ENCODE measurements at places on chromosomes 6 and 20.

DNA sequence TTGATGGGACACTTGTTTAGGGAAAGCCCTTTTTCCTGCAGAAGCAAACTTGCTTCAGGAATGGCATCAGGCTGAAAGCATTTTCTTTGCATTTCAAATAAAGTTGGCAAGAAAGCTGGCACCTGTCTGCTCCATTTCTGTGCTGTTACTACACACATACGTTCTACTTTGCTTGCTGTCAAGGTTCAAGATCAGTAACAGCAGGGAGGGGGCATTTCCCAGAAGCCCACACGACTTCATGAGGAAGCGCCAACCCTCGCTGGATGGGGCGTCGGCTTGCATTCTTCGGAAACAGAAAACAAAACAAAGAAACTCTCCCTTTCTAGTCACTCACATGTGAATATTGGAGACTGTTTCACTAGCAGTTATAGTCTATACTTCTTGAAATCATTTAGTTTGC, 46.4 kb downstream of the AKAP12 start:
- DNase-seq: no peak

GRCh38 chr20:30484749-30485070, 772.8 kb upstream of the DEFB115 start:
- no peak for DNase-seq

GRCh38 chr6:11404081-11404480, 133.5 kb upstream of the TMEM170B start:
- DNase-seq: no peak

- DNase-seq: no peak
These were observed 180.9 kb downstream of the MBOAT1 start for GRCh38 chr6:20031342-20031741.

DNA sequence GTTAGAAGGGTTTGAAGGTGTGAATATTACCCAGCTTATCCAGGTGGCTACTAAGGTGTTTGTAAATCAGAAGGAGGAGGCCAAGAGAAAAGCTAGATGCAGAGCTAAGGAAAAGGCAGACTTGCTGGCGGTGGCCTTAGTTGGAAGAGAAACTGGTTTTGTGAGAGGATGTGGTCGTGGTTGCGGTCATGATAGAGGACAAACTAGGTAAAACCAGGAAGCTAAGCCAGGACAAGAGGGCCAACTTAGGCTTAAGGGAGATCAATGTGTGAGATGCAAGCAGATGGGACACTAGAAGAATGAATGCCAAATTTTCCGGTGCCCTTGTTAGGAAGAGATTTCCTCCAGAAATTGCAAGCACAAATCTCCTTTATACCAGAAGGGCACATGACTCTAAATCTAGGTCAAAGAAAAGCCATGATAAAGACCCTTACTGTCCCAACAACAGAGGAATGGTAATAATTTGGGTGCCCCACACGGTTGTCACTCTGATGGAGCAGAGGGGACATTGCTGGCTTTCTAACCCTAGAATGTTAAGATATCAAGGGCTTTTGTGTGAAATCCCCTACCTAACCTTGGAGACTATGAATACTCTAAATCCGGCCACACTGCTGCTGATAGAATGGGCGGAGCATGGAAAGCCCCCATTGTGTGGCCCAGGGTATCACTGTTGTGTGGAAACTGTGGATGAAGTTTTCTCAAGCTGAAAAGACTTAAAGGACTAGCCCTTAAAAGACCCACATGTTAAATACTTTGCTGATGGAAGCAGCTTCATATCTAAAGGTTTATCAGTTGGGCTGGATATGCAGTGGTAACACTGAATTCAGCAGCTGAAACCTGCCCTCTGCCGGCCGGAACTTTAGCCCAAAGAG, 7.8 kb downstream of the IL22RA2 start:
- peak; percentile 49 for DNase-seq

- DNase-seq: no peak
These were observed 201.3 kb upstream of the BTBD3 start for GRCh38 chr20:11716239-11716944.

- no peak for DNase-seq
These were observed 316.1 kb downstream of the UTRN start for GRCh38 chr6:144601221-144601620.

DNA sequence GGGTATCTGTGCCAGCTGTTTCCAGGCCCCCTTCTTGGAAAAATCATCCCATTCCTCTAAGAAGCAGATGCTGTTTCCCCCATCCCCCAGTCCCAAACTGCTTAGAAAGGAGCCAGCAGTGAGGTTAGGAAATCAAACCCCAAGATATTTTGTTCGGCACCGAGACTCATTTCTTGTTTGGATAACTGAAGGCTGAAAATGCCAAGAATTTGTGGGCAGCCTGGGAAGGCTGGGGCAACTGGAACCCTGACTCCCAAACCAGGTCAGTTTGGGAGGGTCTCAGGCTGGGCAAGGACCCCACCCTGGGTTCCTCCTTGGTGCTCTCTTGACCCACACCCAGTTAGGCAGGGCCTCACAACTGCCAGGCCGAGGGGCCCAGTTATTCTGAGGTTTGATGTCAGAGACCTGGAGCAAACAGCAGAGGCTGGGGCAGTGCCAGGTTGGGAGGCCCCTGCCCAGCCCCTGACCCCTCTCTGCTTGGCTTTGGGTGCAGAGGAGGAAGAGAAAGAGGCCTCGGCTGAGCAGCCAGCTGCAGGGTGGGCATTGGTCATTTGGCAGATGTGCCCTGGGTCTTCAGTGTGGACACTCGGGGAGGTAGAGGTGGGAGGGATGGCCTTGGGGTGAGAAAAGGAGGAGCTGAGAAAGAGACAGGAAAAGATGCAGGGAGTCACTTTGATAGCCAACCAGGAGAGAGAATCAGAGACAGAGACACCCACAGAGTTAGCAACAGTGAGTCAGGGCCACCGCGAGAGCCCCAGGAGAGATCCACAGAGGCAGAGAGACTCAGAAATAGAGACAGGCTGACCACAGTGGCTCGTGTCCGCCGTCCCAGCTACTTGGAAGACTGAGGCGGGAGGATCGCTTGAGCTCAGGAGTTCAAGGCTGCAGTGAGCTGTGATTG, 5.0 kb downstream of the ANGPT4 start:
- DNase-seq: no peak

DNA sequence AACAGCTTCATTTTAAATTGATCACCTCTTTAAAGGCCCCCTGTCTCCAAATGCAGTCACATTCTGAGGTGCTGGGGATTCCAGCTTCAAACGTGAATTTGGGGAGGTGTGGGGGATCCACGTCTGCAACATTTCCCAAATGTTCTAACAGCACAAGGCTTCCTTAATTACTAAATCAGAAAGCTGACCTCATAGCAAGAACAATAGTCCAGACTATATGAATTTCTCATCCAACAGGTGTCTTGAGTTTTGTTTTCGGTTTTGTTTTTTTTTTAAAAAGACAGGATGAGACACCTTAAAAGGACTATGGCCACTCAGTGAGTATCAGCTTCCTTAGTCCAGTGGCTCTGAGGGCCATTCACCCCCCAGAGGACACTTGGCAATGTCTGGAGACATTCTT, 11.5 kb downstream of the ATP9A start:
- DNase-seq: no peak

- DNase-seq: no peak
These were observed 34.9 kb upstream of the HECA start for GRCh38 chr6:139099984-139100383.

- DNase-seq: no peak
These were observed 198.0 kb downstream of the RNF144B start for GRCh38 chr6:18585032-18585573.

DNA sequence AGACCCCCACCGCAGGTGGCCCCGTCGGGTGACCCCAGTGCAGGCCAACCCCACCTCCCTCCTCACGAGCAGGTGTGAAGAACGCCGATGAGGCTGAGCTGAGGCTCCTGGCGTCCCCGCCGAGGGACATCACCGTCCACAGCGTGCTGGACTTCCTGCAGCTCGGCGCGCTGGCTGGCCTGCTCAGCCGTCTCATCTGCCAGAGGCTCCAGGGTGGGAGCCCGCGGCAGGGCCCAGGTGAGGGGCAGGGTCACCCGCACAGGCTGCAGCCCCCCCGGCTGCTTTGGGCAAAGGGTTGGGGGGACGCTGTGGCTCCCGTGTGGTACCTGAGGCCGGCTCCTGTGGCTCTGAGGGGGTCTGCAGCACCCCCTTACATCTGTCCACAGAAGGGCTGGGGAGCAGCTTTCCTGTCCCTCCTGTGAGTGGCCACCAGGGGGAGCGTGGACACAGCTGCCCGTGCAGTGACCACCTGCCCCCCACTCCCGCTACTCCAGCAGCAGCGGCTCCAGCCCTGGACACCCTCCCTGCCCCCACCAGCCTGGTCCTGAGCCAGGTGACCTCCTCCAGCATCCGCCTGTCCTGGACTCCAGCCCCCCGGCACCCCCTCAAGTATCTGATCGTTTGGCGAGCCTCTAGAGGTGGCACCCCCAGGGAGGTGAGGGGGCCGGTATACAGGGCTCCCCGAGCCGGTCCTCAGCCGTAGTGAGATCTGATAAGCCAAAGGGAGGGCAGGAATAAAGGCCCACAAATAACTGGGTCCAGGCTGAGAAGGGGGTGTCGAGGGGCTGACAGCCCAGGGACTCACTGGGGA, 16.5 kb downstream of the COL20A1 start:
- DNase-seq: peak; percentile 42

DNA sequence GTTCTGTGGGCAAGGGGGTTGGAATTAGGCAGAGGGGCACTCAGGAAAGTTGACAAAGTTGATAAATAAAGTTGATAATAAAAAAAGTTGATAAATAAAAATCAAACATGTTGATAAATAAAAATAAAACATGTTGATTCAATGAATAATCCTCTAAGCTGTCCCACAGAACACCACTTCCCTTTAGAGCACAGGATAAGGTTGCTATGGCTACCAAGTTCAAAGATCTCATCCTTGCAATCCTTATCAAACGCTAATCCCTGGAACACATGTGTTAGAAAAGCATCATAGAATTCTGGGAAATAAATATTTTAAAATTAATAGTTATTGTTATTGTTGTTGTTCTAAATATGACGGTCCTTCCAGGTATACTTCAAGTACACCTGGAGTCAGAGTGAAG, 33.9 kb downstream of the MBOAT1 start:
- DNase-seq: no peak

DNA sequence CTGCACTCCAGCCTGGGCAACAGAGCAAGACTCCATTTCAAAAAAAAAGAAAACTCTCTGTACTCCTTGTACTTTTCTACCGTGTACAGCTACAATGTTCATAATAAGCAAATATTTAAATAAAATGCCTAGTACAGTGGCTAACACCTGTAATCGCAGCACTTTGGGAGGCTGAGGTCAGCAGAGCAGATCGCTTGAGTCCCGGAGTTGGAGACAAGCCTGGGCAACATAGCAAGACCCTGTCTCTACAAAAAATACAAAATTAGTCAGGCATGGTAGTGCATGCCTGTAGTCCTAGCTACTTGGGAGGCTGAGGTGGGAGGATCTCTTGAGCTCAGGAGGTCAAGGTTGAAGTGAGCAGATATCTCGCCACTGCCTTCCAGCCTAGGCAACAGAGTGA, 5.7 kb downstream of the NAPB start:
- no peak for DNase-seq

DNA sequence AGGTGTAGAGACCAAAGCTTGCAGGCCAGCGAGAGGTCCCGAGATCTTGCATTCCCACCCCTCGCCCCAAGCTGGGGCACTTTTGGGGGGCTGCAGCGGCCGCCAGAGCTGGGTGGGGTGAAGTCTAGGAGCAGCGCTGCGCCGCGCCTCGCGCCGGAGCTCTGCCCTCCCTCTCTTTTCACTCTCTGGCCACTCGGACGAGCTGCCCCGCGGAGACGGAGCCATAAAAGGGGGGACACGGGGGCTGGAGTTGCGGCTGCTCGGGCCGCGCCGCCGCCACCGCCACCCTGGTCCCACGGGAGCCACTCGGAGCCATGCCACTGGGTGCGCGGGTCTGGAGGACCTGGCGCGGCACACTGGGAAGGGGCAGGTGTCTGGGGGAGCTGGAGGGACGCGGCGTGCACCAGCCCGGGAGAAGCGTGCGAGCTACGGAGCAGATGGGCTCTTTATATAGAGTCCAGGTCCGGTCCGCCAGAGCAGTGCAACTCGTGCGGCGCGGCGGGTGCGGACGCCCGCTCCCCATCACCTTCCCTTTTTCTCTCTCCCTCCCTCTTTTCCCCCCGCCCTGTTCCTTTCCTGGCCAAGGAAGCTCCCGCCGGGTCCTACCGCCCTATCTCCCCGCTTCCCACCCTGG, 687 bp upstream of the HTR1B start:
- DNase-seq: no peak

DNA sequence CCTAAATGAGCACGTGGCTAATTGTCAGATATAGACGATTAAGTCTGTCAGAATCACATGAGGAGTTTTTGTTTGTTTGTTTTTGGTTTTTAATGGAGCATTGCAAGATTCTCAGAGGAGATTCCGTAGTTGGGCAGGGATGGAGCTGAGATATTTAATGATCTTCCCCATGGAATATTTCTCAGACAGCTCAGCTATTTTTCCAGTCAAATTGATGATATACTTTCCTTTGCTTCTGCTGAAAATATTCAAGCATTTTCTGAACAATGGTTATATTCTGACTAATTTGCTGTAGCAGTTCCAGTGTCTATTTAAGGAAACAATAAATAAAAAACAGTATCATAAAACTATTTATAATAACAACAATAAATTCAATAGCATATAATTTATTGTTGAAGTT, 348.4 kb downstream of the KIF16B start:
- no peak for DNase-seq

- DNase-seq: peak; percentile 1
These were observed 81.4 kb upstream of the DUSP22 start for GRCh38 chr6:210778-211374.

GRCh38 chr20:22776369-22776768, 192.0 kb upstream of the FOXA2 start:
- no peak for DNase-seq

- DNase-seq: no peak
These were observed 29.0 kb downstream of the ARMC2 start for GRCh38 chr6:108877046-108877751.

- DNase-seq: no peak
These were observed 46.4 kb upstream of the ADTRP start for GRCh38 chr6:11824986-11825385.

- no peak for DNase-seq
These were observed 12.5 kb upstream of the TMEM242 start for GRCh38 chr6:157335829-157336228.

- no peak for DNase-seq
These were observed 117.6 kb downstream of the SULF2 start for GRCh38 chr20:47667531-47668312.

- no peak for DNase-seq
These were observed 18.1 kb upstream of the PXDC1 start for GRCh38 chr6:3769610-3770009.

DNA sequence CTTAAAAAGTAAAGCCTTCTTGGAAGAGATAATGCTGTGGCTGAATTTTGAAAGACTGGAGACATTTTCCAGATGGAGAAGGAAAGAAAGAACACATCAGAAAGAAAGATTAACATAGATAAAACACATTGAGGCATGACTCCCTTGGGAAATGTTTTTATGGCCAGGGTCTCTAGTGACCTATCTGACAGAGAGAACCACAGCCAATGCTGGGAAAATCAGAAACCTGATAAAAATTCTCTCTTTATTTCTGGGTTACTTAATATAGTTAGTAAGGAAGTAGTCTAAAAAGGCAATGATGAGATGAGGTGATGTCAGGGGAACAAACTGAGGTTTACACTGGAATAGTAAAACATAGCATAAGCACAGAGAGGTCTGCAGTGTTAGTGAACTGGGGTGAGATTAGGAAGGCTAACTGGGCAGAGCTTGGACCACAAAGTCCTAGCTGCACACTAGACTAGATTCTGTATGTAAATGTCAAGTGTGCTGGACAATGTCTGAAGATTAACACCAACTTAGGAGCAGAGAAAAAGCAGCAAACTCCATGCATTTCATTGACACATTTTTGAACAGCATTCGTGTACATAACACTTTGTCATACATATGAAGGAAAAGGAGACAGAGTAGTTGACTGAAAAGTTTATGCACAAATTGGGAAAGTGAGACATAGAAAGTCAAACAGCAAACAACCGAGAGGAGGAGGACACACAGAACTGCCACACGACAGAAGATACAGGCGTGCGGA, 31.0 kb downstream of the ELOVL2 start:
- no peak for DNase-seq

Data from CD4-positive, alpha-beta T cell treated with Interleukin-17A for 4 hours (primary cell).